ENCODE measurements at places on chromosomes 7 and 10.
A peak's percentile ranks its signal among the peaks of the same experiment; 100 is the strongest.

GRCh38 chr10:73931767-73932619 lies 21.1 kb downstream of the PLAU start:
- peak; percentile 31 for DNase-seq

DNA sequence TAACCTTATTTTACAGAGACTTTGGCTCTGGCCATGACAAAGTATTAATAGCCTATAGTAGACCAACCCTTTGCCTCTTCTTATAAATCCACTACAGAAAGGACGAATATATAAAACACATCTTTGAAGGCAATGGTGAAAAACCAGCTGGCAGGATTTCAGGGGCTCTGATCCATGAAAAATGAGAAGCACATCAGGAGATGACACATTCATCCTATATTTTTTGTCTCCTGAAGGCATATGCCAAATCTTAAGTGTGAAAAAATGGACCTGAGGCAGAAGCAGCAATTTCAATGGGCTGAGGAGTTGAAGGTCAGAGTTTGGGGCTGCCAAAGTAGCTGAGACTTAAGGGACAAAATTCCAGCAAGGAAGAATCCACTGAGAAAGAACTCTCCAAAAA lies 14.4 kb downstream of the RNF216 start:
- no peak for DNase-seq

GRCh38 chr7:139708541-139708940 lies 69.3 kb downstream of the HIPK2 start:
- DNase-seq = no peak

GRCh38 chr10:61836888-61837754 lies 64.4 kb upstream of the ARID5B start:
- DNase-seq = no peak

GRCh38 chr7:129843978-129844840 lies 108.6 kb downstream of the UBE2H start:
- no peak for DNase-seq

DNA sequence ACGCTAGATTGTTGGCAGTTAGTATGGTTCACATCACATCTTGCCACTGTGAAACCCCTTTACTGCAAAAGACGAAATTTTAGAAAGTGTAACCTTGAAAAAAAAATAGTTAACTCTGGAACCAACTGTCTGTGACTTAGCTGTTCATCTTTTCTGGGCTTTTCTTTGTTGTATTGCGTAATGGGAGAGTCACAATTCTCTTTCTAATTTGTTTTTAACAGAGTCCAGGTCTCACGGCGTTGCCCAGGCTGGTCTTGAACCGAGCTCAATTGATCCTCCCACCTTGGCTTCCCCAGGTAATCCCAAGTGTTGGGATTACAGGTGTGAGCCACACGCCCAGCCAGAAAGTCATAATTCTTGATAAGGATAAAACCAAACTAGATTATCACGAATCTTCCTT lies 14.5 kb downstream of the UBE3C start:
- DNase-seq = no peak

- DNase-seq = no peak
Measured at GRCh38 chr10:35827783-35828182, 185.7 kb upstream of the FZD8 start.

DNA sequence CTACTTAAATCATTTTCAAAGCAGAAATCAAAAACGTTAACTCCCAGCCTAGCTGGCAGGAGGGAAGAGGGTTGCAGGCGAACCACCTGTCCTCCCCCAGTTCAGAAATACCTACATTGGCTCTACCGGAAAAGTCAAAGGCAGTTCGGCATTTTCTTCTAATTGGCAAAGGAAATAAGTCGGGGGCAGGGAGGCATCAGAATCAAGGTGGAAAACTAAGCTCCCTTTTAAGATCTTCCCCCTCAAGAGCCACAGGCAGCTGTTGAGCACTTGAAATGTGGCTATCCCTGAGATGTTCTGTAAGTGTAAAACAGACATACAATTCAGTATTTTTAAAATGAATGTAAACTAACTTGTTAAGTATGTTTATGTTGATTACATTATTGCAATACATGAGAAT lies 957 bp upstream of the ELMO1 start:
- no peak for DNase-seq

DNA sequence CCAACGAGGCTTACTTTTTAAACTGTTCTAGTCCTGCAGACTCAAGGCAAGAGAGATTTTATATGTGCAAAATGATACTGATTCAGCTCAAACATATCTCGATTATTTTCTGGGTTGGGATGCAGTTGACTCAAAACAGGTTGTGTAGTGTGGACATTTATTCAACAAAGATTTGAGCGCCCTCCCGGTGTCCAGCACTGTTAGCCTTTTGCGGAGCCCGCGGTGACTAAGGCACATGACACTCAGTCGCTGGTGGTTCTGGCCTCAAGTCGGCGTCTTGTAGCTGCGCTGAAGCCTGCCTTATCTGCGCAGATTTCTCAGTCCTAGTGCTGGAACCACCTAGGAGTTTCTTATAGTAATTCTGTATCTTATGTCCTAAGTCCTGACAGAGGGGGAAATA lies 938 bp upstream of the CADPS2 start:
- DNase-seq = no peak

GRCh38 chr7:139767561-139767982 lies 10.2 kb downstream of the HIPK2 start:
- no peak for DNase-seq

GRCh38 chr10:29968585-29968984 lies 90.8 kb downstream of the JCAD start:
- DNase-seq = no peak

GRCh38 chr7:158010961-158011693 lies 576.5 kb downstream of the PTPRN2 start:
- DNase-seq = no peak

GRCh38 chr7:18283045-18283444 lies 212.5 kb upstream of the HDAC9 start:
- DNase-seq = no peak

GRCh38 chr10:69468751-69469089 lies 17.5 kb downstream of the TSPAN15 start:
- DNase-seq = no peak

DNA sequence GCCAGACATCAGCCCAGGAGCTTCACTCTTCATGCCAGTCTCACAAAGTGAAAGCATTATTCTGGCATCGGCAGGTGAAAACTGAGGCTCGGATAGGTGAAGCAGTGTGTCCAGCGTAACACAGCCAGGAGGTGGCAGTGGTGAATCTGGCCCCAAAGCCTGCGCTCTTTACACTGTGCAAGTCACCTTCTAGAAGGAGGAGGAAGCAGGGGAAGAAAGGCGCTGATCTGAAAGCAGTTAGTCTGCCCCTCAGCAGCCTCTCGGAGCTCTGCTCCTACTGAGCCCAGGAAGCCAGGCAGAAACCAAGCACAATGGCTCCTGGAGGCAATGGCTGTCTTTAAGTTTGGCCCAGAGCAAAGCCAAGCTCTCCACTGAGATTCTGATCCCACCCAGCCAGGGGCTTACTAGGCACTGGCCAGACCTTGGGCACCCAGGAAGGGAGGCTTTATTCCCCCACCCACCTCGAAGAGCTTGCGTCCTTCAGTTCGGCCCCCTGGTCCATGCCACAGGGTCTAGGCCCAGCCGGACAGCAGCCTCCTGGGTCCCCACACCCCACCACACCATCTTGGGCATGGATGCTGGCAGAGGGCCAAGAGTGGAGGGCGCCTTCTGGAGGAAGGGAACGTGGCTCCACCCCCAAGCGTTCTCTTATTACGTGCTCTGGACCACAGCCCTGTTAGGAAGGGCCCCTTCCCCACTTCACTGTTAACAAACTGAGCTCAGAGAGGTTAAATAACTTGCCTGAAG lies 104.5 kb downstream of the GRID1 start:
- DNase-seq = no peak

DNA sequence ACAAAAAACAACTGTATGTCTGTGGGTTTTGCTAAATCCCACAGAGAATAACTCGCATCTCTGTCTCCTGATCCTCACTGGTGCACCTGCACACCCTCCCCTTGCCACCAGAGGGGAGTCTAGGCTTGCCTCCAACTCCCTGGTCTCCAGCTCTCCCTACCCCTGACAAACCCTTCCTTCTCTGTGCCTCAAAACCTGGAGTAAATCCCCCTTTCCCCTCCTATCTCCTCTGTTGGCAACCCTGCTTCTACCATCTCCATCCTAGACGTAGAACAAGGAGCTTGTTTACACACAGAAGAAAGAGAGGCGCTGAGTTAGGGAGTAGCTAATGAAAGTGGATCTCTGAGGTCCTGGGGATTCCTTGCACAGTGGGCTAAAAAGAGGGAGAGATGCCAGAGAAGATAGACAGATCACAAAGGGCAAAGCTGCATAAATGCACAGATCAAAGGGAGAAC lies 6.0 kb downstream of the MBLAC1 start:
- no peak for DNase-seq

- DNase-seq = no peak
Measured at GRCh38 chr7:47587351-47587750, 5.4 kb upstream of the TNS3 start.

- no peak for DNase-seq
Measured at GRCh38 chr7:90180011-90180585, 25.8 kb downstream of the STEAP1 start.

- no peak for DNase-seq
Measured at GRCh38 chr10:24963521-24964041, 11.2 kb upstream of the PRTFDC1 start.

GRCh38 chr7:751826-752225 lies 24.7 kb upstream of the PRKAR1B start:
- no peak for DNase-seq

DNA sequence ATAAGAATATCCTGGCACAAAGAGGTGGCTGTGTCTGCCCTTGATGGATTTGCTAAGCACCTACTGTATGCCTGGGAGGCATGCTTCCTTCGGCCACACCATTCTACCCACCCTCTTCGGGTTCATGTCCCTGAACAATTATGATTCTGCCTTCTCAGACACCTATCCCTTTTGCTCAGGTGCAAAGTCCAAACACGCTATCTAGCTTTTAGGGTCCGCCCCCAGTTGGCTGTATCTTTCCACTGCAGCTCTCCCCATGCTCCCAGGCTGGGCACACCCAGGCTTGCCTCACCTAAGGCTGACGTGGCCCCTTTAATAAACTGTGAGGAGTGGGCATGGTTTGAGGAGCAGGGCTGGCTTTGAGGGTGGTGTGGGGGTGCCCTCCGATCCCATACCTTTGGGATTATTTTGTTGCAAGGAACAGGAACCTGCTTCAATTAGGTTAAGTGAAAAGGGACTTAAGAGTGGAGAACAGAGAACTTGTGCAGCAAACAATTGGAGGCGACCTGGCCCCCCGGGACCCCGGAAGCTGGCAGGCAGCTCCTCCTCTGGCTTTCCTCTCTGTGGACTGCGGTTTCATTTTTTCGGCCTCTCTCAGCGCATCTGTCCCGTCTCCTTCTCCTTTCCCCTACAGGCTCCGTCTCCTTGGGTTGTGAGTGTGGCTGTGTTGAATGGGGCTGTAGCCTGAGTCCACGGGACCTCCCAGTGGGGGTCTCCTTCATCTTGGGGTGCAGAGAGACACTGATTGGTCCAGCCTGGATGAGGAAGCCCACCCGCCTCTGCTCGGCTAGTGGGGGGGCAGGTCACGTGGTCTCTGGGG lies 3.8 kb downstream of the CLIP2 start:
- DNase-seq = no peak

DNA sequence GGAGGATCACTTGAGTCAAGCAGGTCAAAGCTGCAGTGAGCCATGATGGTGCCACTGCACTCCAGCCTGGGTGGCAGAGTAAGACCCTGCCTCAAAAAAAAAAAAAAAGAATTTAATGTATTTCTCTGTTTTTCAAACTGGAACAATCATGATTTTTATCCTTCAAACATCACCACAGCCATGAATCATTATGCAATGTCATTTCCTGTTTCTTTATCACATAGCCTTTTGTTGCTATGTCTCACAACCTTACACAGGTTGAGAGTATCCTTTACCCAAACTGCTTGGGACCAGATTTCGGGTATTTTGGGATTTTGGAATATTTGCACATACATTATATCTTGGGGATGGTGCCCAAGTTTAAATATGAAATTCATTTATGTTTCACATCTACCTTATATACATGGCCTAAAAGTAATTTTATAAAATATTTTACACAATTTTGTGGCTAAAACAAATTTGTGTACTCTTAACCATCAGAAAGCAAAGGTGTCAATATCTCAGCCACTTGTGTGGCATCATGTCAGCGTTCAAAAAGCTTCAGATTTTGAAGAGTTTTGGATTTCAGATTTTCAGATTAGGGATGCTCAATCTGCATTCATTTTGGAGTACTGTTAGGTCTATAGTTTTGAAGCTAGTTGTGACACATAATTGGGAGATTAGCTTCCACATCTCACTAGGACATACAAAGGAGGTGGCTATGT lies 8.2 kb downstream of the NT5C3A start:
- no peak for DNase-seq

DNA sequence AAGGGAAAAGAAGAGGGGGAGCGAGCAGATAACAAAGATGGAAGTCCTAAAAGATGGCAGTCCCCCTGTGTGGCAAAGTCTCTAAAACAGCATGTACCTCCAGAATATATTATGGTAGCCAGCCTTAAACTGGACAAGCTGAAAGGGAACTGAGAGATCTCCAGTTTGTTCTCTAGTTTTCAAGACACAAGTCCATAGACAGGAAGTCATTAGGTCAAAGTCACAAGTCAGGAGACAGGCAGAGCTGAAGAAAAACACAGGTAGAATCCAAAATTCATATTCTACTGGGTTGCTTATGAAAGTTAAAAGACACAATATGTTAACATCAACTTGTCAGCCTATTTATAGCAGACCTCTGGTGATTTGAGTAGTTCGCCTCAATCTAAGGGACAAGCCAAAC lies 38.7 kb downstream of the FAM107B start:
- DNase-seq = no peak

GRCh38 chr10:28496481-28496961 lies 36.4 kb upstream of the WAC start:
- DNase-seq = no peak

GRCh38 chr7:75599244-75599781 lies 107.2 kb downstream of the SPDYE5 start:
- no peak for DNase-seq

- DNase-seq = no peak
Measured at GRCh38 chr10:46232666-46233065, 54.1 kb upstream of the ANTXRL start.

DNA sequence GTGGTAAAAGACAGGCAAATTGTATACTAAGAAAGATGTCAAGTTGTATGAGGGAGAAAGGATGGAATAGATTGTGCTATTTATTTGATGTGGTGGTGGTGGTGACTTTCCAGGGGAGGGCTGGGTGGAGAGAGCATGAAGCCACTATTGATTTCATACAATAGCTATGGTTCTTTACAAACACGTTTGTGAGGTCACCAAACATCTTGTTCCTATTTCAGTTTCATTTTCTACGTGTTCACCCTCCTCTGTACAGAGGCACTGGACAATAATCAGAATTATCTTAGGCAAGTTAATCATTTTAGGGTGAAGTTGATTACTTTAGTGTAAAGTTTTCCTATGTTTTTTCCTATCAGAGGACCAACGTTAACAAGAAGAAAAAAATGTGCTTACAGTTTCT lies 10.3 kb upstream of the CNTNAP2 start:
- DNase-seq = no peak

- no peak for DNase-seq
Measured at GRCh38 chr7:10299384-10299783, 674.3 kb upstream of the PHF14 start.

GRCh38 chr10:126468467-126468866 lies 80.2 kb upstream of the ADAM12 start:
- DNase-seq = no peak

- no peak for DNase-seq
Measured at GRCh38 chr10:99975942-99976809, 33.6 kb downstream of the DNMBP start.

Data from stimulated activated CD4-positive, alpha-beta T cell treated with anti-CD3 and anti-CD28 coated beads, Interleukin-1b, Interleukin-23, amount 100 ng/mL, for 1 hour (primary cell).